Activated CD4-positive, alpha-beta memory T cell treated with anti-CD3 and anti-CD28 coated beads for 36 hours (primary cell): ENCODE measurements at places on chromosomes 2 and 18. TPM values are rescaled to one million over a fixed set of nuclear protein-coding genes. Genes with fewer than 3 reads are reported as not detected.

DNA sequence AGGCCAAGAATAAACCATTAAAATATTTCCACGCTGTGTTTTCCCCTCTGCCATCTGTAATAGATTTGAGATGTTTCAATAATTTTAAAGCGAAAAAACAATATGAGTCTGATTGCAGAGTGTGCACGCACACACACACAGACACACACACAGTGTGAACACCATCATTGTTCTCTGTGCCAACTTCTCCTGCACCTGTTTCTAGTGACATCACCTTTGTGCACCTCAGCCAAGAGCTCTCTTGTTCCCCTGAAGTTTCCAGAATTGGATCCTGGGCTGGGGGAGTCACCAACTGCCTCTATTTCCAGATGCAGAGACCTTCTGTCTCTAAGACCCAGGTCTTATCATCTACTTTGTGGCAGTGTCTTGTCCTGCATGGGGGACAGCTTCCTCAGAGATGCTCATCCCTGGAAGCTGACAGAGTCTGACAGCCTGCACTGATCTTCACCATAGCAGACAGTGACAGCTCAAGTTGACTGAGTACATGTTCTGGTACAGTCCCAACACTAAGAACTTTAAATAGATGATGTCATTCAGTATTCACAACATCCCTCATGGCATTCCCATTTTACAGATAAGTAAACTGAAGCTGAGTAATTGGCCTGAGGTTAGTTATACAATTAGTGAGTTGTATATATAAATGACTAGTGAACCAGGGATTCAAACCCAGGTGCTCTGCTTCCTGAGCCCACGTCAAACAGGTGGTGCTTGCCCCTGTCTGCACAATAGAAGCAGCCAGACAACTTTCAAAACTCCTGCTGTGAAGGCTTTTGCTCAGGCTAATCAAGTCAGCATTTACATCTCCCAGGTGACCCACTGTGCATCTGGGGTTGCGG, 39.4 kb downstream of the ACOXL start:
- no peak overlapping the region for H3K4me3 ChIP-seq
- DNase-seq = no peak
- H3K4me1 ChIP-seq = no peaks in the 10 kb centered on the region
- no peak overlapping the region for H3K27ac ChIP-seq
- peaks cover 34% of the 10 kb centered on the region for H3K27me3 ChIP-seq
- H3K36me3 ChIP-seq = no peaks in the 10 kb centered on the region

- peak; percentile 38 for DNase-seq
- no peaks in the 10 kb centered on the region for H3K27me3 ChIP-seq
- no peaks in the 10 kb centered on the region for H3K4me1 ChIP-seq
These were observed 54.9 kb downstream of the EXOC6B start for GRCh38 chr2:72770879-72771461.

- H3K36me3 ChIP-seq = no peaks in the 10 kb centered on the region
- H3K4me1 ChIP-seq = no peaks in the 10 kb centered on the region
- H3K4me3 ChIP-seq = no peak overlapping the region
- no peak for DNase-seq
- H3K27me3 ChIP-seq = no peaks in the 10 kb centered on the region
These were observed 36.4 kb downstream of the ATP6V1C2 start for GRCh38 chr2:10757814-10758286.

DNA sequence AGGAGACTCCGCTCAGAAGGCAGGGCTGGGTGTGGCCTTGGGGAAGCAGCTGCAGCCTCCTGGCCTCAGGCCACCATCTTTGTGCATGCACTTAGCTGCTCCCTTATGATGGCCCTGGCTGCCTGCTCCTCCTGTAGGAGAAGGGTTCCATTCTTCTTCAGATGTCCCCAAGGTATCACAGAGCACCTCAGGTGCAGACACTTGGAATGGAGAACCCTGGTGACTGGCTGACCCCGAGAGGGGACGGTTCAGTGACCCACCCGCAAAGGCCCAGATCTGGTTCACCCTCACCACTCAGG, 9.6 kb downstream of the GPAT2 start:
- H3K4me3 ChIP-seq = no peak overlapping the region
- H3K27ac ChIP-seq = no peak overlapping the region
- peaks cover 2% of the 10 kb centered on the region for H3K4me1 ChIP-seq
- DNase-seq = no peak
- no peaks in the 10 kb centered on the region for H3K36me3 ChIP-seq

DNA sequence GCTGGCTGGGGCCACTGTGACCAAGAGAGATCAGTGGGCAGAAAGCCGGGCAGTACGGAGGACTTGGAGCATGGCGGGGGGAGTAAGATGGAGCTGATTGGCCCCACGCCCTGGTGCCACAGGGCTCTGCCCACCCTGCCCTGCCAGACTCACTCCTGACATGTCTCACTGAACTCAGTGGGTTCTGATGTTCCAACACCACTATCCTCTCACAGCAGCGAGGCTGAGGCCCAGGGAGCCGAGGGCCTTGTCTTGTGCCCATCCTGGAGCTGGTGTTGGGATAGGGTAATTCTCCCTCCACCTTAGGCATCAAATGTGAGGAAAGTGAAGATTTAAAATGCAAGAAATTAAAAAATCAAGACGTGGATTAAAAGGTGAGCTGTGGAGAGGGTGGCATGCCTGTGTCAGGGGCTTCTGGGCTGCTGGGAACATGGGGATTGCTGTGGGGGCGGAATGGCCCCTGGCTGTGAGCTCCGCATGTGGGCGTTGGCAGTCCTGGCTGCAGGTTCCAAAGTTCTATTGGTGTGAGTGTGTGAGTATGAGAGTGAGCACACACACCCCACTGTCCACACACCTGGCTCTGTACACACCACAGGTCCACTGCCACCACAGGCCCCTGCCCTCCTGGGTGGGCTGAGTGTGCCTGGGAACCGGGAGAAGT, 283.5 kb upstream of the HS6ST1 start:
- no peaks in the 10 kb centered on the region for H3K4me1 ChIP-seq
- no peak overlapping the region for H3K4me3 ChIP-seq
- H3K27me3 ChIP-seq = no peaks in the 10 kb centered on the region
- H3K36me3 ChIP-seq = no peaks in the 10 kb centered on the region

The RTN4 gene
- total RNA-seq = 97.5 TPM
